T-helper 9 cell (primary cell): ENCODE measurements at places on chromosomes 7 and 10.
A peak's percentile ranks its signal among the peaks of the same experiment; 100 is the strongest.

- peak; percentile 25 for DNase-seq
Measured at GRCh38 chr10:5666008-5666840, at the start of gene ASB13. TSS of gene ASB13 (minus strand) at chr10:5666595. CDS start at chr10:5666551, 44 bp downstream.

DNA sequence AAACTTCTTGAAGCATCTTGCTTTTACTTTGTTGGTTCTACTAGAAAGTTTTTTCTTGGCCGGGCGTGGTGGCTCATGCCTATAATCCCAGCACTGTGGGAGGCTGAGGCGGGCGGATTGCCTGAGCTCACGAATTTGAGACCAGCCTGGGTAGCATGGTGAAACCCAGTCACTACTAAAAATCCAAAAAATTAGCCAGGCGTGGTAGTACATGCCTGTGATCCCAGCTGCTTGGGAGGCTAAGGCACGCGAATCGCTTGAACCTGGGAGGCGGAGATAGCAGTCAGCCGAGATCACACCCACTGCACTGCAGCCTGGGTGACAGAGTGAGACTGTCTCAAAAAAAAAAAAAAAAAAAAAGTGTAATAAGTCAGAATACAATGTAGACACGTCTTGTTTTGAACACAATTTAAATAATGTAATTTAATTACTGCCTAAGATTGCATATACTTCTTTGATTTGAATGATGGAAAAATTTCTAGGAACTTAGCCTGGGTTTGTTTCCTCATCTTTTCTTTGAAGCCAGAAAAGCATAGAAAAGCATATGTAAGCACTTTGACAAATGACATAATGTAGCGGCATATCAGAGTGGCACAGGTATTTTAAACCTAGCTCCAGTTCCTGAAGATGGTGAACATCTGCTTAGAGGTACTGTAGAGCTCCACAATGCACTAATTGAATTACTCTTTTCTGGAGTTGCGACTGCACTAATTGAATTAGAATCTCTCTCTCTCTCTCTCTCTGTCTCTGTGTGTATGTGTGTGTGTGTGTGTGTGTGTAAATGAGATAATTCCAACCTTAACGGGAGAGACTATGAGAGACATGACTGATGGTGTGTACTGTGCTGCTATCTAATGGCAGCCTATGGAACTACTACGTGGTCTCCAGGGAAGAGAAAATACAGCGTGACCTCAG lies 87.8 kb downstream of the BTRC start:
- DNase-seq: no peak

- no peak for DNase-seq
Measured at GRCh38 chr10:62056219-62056618, 154.7 kb downstream of the ARID5B start.

DNA sequence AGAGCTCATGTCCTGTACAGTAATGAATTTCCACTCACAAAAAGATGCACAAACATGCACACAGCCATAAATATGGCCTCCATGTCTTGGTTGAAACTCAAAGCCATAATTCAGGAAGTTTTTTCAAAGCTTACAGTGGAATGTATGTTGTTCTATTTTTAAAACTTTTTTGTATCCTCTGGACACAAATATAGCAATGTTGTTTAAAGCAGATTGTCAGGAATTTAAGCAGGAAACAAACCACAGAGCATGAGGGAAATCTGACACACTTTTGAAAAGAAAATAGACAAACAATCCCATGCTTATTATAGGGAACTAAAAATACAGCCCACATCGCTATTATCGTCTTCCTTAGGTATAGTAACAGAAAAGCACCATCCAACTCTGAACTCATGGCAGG lies 21.5 kb downstream of the LRRN3 start:
- DNase-seq: no peak

GRCh38 chr10:106815427-106816043 lies 349.0 kb downstream of the SORCS1 start:
- DNase-seq: no peak

GRCh38 chr10:92574548-92575261 lies 812 bp upstream of the IDE start:
- no peak for DNase-seq

DNA sequence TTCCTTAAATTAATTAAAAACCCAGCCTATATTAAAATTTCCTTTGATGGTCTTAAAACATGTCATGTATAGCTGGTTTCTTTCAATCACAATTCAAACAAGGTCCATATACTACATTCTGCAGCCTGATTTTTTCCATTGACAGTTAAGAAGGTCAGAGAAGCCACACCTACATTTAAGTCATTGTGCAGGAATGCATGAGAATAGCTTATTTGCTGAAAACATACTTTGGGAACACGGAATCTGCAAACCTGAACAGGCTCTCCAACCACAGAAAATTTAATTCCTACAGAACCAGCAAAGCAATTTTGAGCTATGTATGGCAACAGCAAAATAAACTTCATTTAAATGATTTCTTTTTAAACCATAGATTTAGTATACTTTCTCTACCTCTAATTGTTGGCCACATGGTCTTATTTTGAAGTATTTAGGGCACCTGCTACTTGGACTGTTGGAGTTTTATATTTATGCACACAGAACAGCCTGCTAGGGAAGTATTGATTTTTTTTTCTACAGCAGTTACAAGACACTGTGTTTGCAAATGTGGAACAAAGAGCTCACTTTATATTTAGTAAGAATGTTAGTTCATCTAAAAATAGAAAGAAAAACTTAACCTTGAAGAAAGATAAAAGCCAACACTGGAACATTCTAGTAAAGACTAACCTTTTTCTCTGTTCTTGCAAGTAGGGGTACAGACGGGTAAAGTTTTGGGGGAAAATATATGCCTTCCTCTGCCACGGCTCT lies 240.9 kb upstream of the IMMP2L start:
- no peak for DNase-seq

- DNase-seq: no peak
Measured at GRCh38 chr10:71073451-71074175, 138.8 kb upstream of the UNC5B start.

DNA sequence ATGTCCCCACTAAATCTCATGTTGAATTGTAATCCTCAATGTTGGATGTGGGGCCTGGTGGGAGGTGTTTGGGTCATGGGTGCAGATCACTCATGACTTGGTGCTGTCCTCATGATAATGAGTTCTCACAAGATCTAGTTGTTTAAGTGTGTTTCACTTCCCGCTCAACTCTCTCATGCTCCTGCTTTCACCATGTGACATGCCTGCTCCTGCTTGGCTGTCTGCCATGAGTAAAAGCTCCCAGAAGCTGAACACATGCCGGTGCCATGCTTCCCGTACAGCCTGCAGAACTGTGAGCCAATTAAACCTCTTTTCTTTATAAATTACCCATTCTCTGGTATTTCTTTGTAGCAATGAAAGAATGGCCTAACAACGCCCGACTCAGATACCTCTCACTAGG lies 6.2 kb upstream of the PSTK start:
- no peak for DNase-seq

GRCh38 chr10:69213591-69214311 lies 6.4 kb upstream of the HKDC1 start:
- no peak for DNase-seq

DNA sequence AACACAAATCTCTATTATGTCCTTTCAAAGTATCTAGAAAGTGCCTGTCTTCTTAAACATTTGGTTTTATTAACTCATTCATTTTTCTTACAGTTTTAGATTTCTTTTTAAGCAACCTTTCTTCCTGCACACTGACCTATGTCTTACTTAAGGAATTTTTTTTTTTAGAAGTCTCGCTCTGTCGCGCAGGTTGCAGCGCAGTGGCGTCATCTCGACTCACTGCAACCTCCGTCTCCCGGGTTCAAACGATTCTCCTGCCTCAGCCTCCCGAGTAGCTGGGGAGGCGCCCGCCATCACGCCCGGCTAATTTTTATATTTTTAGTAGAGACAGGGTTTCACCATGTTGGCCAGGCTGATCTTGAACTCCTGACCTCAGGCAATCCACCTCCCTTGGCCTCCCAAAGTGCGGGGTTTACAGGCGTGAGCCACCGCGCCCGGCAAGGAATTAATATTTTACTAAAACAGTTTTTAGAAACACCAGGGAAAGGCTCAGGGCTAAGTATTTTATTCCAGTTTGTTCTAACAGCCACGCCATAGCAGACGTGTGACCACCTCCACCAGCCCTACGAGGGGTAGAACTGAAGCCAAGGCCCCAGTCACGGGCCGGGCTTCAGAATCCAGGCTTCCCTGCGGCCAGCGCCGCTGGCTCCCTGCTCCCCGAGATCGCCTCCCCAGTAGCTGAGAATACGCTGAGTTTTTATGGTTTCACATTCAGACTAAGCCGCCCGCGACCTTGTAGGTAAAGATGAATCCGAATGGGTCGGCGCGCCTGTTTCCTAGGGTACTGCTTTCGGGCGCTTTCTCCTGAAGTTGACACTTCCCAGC lies 941 bp upstream of the LUC7L2 start:
- DNase-seq: peak; percentile 9

DNA sequence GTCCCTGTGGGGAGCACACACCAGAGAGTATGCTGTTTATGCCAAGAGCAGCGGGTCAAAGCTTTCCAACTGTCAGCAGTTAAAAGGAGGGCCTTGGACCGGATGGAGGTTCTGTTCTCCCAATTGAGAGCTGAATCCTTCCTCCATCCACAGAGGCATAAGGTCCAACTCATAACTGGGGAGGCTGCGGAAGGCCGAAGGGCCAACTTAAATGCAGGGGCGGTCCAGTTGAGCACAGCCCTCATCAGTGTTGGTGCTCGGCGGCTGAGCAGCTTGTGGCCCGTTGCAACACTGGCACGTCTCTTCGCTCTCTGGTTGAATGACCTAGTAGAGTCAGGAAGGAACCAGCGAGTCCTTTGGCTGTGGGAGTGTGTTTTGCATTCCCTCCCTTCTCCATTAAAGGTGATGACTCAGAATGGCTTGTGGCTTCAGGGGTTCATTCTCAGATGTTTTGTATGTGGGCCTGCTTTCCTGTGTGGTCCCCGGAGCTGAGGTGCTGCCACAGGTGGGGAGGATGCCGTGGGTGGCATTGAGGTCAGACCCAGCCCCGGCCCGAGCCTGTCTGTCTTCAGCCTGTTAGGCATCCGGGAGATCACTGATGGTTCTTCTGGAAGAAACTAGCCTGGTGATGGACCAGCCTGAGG lies 44.8 kb upstream of the DMBT1 start:
- DNase-seq: peak; percentile 54

DNA sequence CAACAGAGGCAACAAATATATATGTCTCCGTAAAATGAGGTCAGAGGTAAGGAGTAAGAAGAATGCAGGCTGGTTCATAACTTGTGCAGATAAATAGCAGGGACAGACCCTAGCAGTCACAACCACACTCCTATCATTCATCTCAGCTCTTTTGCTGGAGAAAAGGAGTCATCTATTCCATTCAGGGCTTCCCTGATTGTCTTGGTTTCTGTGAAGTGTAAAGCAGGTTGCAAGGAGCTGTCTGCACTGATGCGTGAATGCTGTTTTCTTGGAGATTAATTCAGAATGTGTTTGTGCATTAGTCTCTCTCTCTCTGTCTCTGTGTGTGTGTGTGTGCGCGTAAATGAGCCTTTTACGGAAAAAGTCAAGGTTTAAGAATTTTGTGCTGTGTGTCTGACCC lies 643.3 kb upstream of the SORCS1 start:
- DNase-seq: no peak

DNA sequence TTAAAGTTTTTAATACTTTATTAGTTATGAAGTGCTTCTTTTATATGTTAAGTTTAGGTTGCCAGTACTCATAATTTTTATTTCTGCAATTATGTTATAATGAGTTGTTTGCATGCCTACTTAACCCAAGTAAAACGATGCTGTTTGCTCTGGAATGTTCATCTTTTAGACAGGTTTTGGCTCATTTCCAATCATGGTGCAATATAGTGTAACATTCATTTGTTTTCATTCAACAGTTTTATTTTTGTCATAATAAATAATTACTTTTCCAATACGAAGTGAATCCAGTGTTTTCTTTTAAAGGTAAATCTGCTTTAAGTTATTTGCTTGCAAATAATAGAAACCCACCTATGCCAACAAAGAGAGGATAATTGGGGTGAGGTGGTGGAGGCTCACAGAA lies 22.1 kb downstream of the ARL5B start:
- DNase-seq: no peak

DNA sequence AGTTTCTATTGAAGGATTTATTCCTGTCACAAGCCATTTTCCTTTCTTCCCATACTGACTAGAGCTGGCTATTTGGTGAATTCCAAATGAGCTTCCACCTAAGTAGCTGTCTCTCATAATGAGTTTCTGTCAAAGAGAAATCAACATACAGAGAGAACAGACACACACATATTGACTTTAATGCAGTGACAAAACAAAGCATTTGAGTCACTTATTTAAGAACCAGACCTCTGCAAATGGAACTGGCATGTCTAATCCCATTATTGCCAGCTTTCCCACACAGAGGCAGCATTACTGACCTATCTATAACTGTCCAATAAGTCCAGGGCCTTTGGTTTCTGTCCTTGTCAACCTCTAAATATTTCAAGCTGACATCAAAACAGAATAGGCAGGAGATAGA lies 179.3 kb upstream of the CSTF2T start:
- DNase-seq: no peak

GRCh38 chr10:68406111-68406814 lies 814 bp downstream of the RUFY2 start:
- DNase-seq: no peak

DNA sequence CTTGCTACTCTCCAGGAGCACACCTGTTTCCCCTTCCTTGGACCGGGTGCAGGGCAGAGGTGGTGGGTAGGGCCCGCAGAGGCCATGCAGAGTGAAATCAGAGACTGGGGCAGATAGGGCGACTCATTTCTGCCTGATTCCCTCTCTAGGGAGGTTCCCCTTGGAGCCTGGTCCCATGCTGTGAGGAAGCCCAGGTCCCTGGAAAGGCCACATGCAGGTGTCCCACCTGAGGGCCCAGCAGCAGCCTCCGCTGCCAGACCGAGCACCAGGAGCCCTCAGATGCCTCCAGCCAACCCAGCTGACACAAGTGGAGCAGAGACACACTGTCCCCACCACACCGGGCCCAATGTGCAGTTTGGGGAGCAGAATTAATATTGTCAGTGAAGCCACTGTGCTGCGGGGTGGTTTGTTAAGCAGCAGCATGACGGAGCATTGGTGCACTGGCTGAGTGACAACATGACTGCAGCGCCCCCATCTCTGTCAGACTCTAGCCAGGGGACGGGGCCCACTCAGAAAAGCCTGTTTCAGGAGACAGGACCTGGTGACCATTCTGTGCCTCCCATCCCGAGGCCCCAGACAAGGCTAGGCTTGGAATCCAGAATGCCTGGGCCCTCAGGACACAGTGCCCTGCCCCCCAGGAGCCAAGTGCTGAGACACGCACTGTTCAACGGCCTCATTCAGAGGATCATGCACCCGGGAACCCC lies 30.4 kb upstream of the RET start:
- DNase-seq: no peak

- no peak for DNase-seq
Measured at GRCh38 chr10:118781541-118781940, 26.8 kb upstream of the CACUL1 start.

DNA sequence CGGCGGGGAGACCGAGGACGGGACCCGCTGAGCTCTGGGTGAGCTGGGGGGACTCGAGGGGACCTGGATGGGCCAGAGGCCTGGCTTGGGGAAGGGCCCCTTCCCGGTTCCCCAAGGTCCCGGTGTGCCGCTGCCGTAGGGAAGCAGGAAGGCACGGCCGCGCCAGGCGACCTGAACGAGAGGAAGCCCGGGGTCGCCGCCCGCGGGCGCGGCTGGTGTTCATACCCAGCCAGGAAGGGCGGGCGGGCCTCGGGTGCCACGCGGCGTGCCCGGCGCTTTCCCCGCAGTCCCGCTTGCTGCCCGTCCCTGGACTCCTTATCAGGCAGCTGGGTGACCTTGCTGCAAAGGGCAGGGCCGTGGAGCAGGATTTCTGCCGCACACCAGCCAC lies 38.0 kb downstream of the ZNF777 start:
- peak; percentile 23 for DNase-seq

- no peak for DNase-seq
Measured at GRCh38 chr7:834277-834676, 2.0 kb downstream of the SUN1 start.

- DNase-seq: no peak
Measured at GRCh38 chr7:84923348-84923747, 263.5 kb downstream of the SEMA3D start.
